ENCODE measurements at places on chromosomes 5 and 9.

DNA sequence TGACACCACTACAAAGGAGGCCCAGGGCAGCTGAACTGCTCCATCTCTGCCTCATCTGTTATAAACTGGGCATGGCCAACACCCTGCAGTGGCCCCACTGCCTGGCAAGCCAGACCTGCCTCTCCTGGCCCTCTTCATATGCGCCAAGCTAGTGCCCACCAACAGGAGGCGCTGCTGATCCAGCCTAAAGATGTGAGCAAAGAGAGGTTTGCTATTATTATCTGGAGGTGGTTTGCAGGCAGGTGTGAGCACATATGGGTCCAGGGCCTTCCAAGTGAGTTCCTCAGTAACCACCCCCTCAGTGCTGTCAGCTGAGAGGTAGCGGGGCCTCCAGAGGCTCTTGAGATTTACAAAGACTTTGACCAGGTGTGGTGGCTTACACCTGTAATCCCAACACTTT is 232.2 kb downstream of the SYK start:
- DNase-seq: no peak

DNA sequence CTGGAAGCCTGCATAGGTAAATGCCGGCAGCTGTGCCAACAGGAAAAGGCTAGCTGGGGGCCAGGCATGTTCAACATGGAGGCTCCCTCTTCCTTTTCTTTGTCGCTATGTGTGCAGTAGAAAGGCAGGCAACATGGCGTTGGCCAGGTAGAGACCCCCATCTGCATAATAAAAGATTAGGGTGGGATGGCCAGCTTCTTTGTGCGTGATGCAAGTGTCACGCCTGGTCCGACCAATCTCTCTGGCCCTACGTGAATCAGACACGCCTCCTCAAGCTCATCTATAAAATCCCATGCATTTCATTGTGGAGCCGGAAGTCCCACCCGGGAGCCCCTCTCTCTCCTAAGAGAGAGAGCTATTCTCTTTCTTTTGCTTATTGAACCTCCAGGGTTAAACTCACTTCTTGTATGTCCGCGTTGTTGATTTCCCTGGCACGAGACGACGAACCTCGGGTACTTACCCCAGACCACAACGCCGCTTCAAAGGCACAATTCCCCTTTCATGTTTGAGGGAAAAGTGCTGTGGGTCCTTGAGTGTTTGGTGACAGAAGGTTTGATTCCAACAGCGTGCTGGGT is 25.0 kb upstream of the C5orf47 start:
- DNase-seq: no peak

GRCh38 chr5:94288937-94289336 is 329.5 kb downstream of the KIAA0825 start:
- DNase-seq: peak; percentile 47

GRCh38 chr5:2985718-2986117 is 234.2 kb upstream of the IRX2 start:
- DNase-seq: no peak

GRCh38 chr9:2939368-2939767 is 95.5 kb upstream of the PUM3 start:
- no peak for DNase-seq

- no peak for DNase-seq
Observed at GRCh38 chr9:71729816-71730526, 38.3 kb downstream of the CEMIP2 start.

- no peak for DNase-seq
Observed at GRCh38 chr5:10069637-10070313, 179.9 kb downstream of the ATPSCKMT start.

- DNase-seq: no peak
Observed at GRCh38 chr5:96093890-96094381, 132.3 kb upstream of the ELL2 start.

- DNase-seq: no peak
Observed at GRCh38 chr9:7094052-7094451, 336.3 kb downstream of the KDM4C start.

DNA sequence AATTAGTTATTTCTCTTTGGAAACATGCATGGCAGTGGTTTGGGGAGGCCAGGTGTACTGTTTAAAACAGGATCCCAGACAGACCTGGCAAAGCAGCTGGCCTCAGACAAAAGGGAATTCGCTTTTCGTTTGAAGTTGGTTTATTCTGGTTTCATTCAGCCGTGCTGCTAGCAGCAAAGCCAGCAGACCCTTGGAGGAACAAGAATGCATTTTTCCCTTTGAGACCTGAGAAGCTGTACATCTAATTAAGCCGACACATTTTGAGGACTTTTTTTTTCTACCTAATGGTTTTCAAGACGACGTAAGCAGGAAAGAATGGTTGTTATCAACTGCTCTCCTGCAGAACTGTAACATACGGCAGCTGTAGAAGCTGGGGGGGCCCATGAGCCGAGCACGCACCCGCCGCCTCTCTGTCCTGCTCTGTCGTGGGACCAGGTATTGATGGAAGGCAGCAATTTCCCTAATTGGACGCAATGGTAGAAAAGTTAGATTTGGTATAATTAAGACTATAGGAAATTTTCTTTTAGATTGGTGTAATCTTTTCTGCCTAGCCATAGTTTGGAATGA is 13.6 kb downstream of the PLEKHG4B start:
- no peak for DNase-seq

GRCh38 chr5:80072103-80073073 is 37.2 kb downstream of the THBS4 start:
- no peak for DNase-seq

DNA sequence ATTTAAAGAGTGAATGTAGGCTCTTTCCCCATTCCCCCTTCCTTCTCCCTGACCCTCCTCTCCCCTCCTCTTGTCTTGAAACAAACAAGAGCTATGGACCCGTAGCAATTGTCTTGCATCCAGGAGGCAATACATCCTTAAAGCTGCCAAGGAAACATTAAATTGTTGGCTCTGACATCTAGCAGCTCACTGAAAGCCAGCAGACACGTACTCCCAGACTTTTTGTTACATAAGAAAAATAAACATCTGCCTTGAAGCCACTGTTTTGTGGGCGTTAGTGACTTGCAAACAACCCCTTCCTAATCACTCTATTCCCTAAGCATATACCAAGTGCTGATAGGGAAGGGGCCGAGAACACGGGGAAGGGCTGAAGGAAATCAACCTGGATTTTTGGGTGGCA is 8.6 kb downstream of the SLC45A2 start:
- DNase-seq: no peak

DNA sequence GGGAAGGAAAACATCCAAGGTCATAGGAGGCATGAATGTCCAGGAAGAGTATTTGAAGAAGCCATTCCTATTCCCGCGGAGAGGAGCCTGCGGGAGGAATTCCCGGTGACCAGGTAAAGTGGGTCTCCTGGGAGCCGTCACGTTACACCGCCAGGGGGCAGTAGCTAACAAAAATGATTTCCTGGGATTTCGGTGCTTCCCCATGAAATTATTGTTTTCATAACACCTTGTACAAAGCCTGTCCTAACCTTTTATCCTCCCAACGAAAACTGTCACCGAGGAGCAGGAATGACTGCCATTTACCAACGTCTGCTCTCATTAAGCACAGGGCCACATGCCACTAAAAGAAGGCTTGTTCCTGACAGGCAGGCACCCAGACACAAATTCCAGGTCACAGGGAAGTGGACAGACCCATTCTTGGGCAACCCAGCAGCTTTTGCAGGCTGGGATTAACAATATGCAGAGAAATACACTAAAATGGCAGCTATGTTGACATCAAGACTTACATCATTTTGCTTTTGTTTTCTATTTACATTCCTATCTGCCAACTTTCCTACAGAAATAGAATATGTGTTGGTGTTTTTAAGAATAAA is 41.2 kb upstream of the CTSL start:
- no peak for DNase-seq

GRCh38 chr9:124084087-124084486 is 72.5 kb downstream of the LHX2 start:
- no peak for DNase-seq

- no peak for DNase-seq
Observed at GRCh38 chr9:100813871-100814270, 214.7 kb upstream of the PLPPR1 start.

DNA sequence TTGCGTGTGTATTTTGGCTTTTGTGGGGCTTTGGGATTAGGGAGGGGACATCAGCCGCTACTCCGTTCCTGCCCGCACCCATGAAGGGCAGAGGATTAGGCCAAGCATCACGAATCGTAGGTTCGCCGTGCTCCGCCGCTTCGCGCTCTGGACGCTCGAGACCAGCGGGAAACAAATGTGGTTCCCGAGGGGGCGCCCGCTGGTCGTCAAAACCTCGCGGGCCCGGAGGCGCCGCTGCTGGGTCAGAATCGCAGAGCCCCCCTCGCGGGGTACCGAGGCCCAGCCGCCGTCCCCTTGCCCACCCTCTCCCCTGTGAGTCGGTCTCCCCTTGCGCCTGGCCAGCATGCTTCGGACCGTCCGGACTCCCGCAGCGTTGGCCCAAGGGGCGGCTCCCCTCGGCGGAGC is 2.3 kb upstream of the PAX5 start:
- DNase-seq: no peak

- no peak for DNase-seq
Observed at GRCh38 chr5:60887746-60888145, 43.7 kb upstream of the ELOVL7 start.

GRCh38 chr5:173075970-173076369 is 19.8 kb downstream of the CREBRF start:
- no peak for DNase-seq

- no peak for DNase-seq
Observed at GRCh38 chr5:132764051-132764450, 13.0 kb downstream of the SEPTIN8 start.

Data from AG09309 (cell line).